ENCODE measurements at places on chromosomes 13 and 19.

DNA sequence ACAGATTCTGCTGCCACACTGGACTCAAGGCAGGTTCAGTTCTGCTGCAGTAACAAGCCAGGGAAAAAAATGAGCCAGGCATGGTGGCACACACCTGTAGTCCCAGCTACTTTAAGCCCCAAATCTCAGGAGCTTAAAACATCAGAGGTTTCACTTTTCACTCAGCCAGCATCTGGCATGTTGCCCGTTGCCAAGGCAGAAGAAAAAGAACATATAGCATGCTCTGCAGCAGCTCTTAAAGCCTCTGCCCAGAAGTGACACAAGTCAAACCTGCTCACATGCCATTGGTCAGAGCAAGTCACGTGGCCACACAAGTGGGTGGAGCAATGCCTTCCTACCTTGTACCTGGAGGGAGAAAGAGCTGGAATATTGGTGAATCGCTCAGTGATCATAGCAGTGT, 14.7 kb upstream of the ADGRE5 start:
- peak; percentile 74 for DNase-seq

DNA sequence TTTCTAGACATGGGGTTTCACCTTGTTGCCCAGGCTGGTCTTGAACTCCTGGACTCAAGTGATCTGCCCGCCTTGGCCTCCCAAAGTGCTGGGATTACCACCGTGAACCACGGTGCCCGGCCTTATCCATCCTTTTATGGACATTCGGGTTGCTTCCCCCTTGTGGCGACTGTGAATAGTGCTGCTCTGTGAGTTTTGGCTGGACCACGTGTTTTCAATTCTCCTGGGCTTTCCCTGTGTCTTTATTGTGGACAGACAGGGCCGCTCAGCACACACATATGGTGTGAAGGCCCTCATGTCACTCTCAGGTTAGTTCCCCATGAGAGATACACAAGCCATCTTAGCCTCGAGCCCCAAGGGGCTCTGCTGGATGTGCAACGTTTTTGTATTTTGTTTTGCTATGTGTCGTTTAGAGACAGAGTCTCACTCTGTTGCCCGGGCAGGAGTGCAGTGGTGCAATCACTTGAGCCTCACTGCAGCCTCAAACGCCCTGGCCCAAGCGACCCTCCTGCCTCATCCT, 40.5 kb downstream of the MAU2 start:
- peak; percentile 79 for DNase-seq

DNA sequence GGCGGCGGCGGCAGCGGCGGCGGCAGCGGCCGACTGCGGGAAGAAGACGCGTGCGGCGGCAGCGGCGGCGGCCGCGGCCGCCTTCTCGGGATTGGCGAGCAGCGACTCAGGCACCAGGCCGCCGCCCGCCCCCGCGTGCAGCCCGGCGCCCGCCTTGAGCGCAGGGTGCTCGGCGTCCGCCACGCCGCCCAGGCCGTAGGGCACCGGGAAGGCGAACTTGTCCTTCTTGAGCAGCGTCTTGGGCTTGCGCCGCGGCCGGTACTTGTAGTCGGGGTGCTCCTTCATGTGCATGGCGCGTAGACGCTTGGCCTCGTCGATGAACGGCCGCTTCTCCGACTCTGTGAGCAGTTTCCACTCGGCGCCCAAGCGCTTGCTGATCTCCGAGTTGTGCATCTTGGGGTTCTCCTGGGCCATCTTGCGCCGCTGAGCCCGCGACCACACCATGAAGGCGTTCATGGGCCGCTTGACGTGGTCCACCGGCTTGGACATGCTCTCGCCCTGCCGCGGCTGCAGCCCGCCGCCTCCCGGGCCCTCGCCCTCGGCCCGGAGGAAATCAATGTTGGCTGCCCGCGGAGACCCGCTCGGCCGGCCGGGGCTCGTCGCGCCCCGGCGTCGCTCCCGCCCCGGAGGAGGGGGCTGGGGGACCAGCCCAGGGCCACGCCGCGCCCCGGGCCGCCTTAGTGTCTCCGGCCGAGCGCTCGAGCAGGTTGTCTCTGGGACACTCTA, 621 bp downstream of the SOX21 start:
- no peak for DNase-seq

- no peak for DNase-seq
Observed at GRCh38 chr13:40120288-40120687, 464.8 kb downstream of the COG6 start.

DNA sequence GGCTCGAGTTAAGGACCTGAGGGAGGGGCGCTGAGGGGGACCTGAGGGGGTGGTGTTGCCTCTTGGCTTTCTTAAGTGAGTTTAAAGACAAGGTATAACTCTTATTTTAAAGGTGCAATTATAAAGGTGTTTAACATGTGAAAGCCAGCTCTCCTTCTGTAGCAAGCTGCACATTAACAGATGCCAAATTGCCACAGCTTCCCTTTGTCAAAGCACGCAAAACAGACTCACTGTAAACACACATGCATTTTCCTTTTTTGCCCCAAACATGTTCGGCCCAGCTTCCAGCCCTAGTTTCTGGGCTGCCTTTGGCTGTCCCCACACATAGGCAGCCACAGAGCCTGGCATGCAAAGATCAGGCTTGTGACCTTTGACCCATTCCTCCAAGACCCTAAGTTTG, 111.9 kb downstream of the SLC7A1 start:
- DNase-seq: no peak

DNA sequence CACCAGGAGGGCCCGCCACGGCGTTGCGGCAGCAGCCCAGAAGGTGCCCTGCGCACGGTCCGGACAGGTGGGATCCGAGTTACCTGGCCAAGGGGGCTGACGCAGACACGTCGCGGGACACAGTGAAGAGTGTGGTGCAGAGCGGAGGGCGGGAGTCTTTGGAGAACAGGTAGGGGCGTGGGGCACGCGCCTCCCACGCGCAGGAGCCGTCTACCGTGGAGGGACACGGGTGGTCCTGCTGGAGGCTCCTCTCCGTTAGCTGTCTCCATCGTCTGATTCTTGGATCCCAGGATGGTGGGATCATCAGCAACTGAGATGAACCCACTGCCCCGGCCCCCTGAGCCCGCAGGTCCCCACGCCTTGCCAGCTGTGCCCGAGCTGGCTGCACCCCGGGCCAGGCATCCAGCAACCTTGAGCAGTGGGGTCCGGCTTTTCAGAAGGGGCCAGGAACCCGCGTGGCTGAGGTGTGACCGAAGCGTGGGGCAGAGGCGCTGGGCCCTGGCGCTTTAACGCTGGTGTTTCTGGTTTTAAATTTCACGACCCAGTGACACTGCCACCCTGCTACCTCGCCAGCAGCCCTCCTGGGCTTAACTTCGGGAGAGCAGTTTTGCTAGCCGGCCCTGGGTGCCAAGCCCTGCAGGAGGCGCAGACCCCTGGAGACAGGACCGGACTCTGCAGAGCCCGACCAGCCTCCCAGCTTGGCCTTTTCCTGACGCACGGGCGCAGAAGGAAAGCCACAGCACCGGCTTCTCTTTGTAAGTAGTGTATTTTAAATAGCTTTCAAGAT, 7.3 kb downstream of the FGF22 start:
- no peak for DNase-seq

GRCh38 chr13:106377341-106377740, 158.1 kb downstream of the EFNB2 start:
- no peak for DNase-seq

GRCh38 chr13:49453465-49453864, 9.4 kb downstream of the SETDB2 start:
- DNase-seq: no peak

DNA sequence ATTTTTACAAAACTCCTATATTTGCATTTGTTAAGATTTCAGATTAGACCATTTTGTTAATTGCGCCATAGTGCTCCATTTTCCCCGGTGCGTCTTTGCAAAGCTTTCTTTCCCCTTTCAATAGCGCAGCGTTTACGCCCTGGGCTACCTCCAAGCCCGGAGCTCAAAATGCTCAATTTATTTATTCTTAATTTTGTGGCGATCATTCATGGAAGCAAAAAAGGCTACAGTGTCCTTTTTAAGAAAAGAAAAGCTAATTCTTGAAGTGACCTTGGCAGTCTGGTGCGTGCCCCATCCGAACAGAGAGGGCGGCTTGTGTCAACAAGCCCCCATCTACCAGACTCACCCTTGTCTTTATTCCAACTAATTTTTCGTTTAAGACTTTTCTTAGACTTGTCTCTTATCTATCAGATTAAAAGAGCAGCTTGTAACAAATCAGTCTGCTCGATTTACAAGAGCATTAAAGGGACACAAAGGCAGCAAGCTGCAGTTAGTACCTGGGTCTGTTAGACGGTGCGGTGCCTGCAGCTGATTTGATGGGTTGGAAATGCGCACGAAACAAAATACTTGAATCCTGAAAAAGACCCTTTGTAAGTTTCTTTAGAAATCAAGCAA, 30.1 kb downstream of the GSX1 start:
- no peak for DNase-seq

DNA sequence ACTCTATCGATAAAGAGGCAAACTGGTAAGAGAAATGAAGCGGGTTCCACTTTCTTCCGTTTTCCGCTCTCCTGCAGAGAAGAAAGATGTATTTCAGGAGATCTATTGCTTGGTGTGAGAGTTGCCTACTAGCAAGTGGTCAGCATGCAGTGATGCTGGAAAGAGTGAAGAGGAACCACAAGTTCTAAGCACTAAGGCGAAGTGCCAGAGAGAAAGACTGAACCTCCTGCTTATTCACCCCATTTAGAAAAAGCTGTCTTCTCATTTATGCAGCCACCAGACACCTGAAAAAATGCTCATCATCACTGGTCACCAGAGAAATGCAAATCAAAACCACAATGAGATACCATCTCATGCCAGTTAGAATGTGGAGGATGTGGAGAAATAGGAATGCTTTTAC, 78.7 kb upstream of the GPC6 start:
- no peak for DNase-seq

All from HEK293T (cell line).